H1 (cell line): ENCODE measurements at places on chromosomes 5 and 9.

- no peak for DNase-seq
Measured at GRCh38 chr5:11719888-11720481, 184.3 kb downstream of the CTNND2 start.

GRCh38 chr9:78292716-78293497 lies 4.0 kb upstream of the PSAT1 start:
- no peak for DNase-seq

GRCh38 chr9:131708226-131709002 lies 31.5 kb downstream of the RAPGEF1 start:
- no peak for DNase-seq

DNA sequence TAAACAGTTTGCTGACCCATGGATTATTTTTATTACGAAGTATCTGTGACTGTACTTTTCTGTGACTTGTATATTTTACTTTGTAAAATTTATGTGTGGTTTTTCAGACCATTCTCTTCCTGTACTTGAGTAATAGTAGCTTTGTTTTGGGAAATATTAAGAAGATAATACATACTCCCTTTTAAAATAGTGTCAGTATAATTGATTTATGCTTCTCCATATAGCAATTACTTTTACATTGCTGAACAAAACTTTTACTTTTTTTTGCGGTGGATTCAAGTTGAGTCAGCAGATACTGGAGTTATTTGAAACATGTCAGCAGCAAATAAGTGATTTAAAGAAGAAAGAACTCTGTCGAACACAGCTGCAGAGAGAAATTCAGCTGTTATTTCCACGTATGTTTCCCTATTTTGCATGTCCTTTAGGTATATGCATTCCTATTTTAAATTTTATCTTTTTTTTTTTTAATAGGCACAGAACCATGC lies 28.4 kb downstream of the TENT2 start:
- DNase-seq = no peak

DNA sequence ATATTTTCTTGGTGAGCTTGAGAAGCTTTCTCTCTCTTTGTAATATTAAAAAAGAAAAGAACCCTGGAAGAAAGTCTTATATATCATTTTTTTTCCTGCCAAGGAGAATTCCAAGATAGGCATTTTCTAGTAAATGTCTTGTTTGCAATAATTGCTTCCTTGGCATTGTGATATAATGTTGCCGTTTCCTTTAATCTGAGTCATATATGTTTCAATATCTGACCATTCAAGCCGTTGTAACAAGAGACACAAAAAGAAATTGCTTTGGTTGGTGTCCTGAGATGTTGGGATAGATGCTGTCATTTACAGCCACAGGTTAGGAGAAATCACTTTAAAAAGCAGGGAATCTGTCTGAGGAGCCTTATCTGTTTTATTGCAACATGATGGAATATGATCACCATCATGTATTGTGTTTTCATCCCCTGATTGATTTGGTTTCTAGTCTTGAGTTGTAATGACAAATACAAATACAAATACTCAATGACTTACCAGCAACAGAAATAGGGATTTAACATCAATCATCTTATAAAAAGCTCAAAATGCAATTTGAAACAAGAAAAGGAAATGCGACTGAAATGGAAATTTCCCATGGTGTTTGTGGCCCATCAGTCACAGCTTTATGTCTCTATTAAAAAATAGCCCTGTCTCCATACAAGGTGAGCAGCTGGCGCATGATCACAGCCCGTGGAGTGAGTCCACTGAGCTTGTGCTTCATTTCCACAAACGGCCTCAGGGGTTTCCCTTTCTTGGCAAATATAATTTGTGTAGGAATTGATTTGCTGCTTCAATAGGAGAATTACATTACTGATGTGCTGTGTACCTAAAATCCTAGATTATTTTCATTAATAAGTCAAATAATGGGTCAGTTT lies 250.1 kb upstream of the TRPC7 start:
- DNase-seq = no peak

DNA sequence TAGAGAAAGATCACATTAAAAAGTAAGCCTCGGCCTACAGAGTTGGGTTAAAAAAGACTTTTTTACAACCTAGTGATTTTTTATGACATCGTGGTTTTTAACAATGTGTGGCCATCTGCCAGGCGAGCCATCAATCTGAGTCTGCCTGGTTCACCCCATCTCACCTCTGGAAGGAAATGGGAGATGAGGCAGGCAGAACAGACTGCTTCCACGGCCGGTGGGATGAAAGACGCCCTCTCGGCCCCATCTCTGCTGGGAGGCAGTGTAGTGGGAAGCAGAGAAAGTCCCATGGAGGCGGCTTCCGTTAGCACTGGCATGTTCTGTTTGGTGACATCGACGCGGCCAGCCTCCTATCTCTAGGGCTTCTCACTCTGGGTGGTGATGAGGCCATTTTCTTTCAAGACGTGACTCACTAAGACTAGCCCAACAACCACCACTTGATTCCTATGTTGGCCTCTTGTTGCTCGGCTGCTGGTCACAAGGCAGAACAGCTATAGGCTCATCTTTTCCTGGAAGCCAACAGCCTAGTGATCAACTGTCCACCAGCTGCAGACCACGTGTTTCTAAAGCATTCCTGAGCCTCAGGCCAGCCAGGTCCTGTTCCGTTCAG lies 132.4 kb upstream of the OTULINL start:
- DNase-seq = no peak

- DNase-seq = no peak
Measured at GRCh38 chr5:151002250-151002649, 18.1 kb upstream of the GPX3 start.

GRCh38 chr5:1660511-1660910 lies 136.8 kb upstream of the LPCAT1 start:
- DNase-seq = no peak

DNA sequence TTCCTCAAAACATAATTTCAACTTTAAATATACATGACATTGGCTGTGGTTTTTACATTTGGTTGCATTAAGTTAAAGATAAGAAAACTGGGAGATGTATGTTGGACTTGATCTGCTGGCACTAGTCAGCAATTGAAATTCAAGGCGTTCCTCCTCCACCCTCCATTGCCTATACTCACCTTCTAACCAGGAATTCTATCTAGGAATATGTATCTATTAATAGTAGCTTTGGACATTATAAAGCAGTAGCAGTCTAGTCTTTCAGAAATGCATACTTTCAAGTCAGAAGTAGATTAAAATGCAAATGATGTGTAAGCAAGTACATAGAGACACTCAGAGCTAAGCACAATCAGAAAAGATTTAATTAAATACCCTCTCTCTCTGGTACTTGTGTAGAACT lies 24.9 kb downstream of the FER start:
- no peak for DNase-seq
